CD4-positive, alpha-beta T cell treated with Interleukin-12 subunit alpha and Interleukin-12 subunit beta, for 1 hour (primary cell): ENCODE measurements at places on chromosomes 6 and 20.

- DNase-seq = no peak
Measured at GRCh38 chr6:39518221-39518620, 195.7 kb upstream of the KCNK16 start.

- no peak for DNase-seq
Measured at GRCh38 chr6:85127696-85128243, 322.1 kb upstream of the NT5E start.

DNA sequence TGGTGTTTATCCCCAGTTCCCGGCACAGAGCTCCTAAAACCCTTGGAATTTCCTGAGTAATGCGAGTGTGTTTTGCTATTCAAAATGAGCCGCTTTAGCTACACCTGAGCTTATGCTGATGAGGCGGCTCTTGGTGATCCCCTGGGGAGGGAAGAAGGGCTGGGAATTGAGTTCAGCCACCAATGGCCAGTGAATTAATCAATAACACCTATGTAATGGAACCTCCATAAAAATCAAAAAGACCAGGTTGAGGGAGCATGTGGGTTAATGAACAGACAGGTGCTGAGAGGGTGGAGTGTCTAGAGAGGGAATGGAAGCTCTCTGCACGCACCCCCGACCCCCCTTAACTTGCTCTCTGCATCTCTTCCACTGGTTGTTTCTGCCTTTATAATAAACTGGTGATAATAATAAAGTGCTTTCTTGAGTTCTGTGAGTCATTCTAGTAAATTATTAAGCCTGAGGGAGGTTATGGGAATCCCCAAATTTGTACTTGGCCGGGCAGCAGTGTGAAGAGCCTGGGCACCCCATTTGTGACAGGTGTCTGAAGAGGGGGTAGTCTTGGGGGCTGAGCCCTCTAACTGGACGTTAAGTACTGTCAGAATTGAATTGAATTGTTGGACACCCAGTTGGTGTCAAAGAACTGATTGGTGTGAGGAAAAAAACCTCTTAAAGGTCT, 24.6 kb upstream of the SERPINB1 start:
- DNase-seq = no peak

DNA sequence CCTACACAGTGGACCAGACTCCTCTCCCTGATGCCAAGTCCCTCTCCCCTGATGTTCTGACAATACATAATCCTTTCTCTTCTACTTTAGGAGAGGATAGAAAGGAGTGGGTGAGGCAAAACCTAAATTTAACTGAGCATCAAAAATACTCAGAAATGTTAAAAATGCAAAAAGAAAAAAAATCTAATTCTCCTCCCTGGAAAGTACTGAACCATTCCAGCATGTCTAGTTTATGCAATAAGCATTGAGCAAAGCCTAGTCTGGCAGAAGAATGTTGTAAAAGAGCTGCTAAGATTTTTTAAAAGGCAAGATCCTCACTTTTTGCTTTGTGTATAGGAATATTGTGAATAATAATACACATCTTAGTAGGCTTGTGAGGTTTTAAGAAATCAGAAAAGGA, 116.6 kb upstream of the STXBP5 start:
- no peak for DNase-seq

GRCh38 chr6:42984924-42985475, 630 bp downstream of the PPP2R5D start:
- DNase-seq = peak; percentile 15

GRCh38 chr6:101281266-101281665, 112.2 kb upstream of the GRIK2 start:
- no peak for DNase-seq

- peak; percentile 23 for DNase-seq
Measured at GRCh38 chr20:49297605-49298530, 20.0 kb upstream of the ZNFX1 start.

DNA sequence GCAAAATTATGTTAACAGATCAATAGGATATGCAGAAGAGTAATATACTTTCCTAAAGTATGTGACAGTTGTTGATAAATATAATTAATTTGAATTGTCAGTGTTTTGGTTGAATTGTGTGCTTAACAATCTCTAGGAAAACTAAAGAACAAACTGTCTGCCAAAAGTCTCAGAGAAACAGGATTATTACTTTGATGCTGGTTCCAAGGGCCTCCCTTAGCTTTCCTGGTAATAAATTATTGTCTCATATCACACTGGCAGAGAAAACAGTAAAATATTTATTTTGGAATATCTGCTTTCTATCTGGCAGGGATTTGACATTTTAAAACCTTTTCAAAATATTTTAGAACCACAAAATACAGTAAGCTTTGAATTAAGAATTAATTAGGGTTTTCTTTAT, 40.1 kb upstream of the CARMIL1 start:
- DNase-seq = no peak

- no peak for DNase-seq
Measured at GRCh38 chr20:47428164-47428563, 71.7 kb upstream of the ZMYND8 start.

DNA sequence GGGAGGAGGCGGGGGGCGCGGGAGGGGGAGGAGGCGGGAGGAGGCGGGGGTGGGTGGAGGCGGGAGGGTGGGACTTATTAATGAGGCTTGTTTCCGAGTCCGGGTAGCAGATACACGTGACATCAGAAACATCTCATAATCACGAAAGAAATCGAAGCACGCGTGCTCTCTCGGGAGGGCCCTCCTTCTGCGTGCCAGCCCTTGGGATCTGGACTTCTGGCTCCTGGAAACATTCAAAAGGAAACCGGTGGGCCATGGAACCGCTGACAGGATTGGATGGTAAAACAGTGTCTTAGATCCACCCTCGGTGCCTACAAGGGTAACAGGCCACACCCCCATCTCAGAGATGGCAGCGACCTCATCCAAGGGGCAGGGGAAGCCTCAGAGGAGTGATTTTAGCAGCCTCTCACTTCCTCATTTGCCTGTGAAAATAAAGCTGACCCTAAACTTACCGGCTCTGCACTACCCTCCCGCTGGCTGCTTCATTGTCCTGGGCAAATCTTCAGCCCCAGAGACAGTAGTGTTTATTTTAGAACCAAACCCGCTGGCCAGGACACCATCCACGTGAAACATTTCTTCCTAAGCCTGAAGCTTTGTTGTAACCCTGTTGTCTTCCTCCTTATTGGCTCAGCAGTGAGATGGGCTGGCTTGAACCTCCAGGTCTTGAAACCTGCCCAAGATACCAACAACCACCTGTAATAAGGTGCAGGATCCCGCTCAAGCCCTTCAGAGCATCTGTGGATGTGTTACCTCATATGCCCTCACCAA, 97.5 kb downstream of the PSMG4 start:
- DNase-seq = peak; percentile 71

DNA sequence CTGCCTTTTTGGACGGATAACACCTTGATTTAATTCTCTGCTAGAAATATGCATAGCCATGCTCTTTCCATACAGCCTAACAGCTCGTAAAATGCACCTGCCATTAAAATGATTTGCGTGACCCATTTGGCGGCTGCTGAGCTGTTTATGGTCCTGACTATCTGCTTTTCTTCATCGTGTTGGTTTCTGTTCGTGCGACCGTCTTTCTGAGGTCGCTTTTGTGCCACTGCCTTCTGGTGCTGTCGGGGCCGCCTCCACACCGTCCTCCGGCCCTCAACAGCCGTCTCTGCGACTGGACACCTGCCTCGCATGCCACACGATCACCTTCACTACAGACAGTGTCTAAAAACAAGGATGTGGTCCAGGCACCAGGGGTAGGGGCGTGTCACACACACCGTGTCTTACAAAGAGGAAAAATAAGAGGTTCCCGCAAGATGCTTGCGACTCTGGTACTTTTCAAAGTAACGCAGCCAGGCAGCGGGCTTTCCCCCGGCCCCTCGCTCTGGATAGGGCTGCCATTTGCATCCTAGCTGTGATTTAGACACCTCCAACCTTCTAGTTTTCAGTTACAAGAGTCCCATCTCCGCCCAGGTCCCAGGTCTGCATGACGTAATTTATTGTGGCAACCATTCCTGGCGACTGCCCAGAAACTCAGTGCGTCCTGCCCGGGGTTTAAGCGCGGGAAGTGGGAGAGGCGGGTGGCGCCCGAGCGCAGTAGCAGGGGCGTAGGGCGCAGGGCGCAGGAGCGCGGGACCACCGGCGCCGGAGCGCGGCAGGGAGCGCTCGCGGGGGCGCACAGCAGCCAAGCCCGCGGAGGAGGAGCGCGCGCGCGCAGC, at the start of gene STMND1:
TSS of gene STMND1 (plus strand) at position 629 of the 836 bp plus-strand sequence. CDS start 208 bp downstream, outside the sequence.
- no peak for DNase-seq

GRCh38 chr6:129645106-129645829, 64.7 kb downstream of the ARHGAP18 start:
- no peak for DNase-seq

DNA sequence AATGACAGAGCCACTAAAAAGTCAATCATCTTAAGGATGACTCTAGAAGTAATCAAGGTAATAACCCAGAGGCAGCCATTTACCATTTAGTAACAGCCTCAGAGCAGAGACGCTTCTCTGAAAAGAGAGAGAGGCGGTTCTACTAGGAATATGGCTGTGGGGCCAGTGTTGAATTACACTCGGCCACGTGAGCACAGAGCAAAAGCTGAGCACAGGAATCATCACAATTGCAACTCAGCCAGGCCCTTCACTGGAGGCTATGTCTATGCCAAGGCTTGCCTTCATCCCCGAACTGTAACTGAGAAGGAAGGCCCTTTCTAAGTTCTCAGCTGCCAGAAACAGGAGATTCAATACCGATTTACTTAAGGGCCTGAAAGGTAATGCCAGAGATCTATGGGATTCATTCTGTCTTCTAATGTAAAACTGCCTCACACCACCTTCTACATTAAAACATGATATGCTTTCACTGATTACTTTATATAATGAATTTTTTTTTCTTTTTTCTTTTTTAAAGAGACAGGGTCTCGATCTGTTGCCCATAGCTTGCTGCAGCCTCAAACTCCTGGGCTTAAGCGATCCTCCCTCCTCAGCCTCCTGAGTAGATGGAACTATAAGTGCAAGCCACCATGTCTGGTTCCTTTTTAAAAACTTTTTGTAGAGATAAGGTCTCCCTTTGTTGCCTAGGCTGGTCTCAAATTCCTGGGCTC, 67.6 kb downstream of the NUDT3 start:
- DNase-seq = no peak

DNA sequence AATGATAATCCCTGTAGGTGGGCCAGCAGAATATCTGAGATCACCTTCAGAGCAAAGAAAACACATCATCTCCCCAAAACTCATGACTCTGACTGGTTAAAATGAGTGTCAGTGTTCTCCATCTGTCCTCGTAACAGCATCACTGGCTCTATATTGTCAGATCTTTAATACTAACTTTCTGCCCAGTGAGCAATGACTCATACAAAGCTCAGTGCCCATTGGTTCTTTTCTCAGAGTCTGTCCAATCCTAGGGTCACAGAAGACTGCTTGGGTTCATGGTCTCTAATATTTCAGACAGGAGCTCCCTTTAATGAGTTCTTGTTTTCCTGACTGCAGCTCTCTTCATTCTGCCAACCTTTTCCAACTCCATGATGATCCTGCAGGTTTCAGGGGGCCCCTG, 36.4 kb downstream of the HLA-DPB1 start:
- DNase-seq = peak; percentile 67

- DNase-seq = no peak
Measured at GRCh38 chr6:10098756-10099528, 315.9 kb downstream of the TFAP2A start.

GRCh38 chr20:24066076-24066700, 77.6 kb upstream of the GGTLC1 start:
- DNase-seq = peak; percentile 11

DNA sequence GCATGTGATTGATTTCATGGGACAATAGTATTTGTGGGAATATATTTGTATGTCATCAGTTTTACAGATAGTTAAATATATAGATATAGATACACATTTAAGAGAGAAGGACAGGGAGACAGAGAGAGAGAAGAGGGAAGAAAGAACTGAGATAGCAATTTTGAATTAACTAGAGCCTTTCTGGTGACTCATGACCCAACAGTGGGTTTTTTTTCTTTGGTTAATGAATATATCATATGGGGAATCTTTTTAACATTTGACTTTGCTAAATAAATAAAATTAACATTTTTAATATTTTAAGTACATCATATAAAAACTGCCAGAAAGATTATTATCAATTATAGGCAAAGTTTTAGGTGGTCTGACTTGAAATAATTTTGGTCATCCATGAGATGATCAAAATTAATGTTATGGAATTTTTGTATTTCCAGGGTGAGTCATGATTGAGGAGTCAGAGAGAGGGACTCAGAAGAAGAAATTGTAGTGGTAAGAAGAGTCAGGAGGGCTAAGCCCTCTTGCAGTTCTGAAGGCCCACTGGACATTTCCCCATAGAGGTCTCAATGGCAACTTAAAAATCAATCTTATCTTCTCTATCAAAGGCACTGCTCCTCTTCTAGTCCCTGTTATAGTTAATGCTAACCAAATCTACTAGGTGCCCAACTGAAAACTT, 508.1 kb upstream of the MAP3K7 start:
- DNase-seq = no peak

GRCh38 chr20:13142143-13142542, 78.9 kb upstream of the ISM1 start:
- no peak for DNase-seq

- no peak for DNase-seq
Measured at GRCh38 chr6:16374016-16374415, 135.6 kb downstream of the GMPR start.

DNA sequence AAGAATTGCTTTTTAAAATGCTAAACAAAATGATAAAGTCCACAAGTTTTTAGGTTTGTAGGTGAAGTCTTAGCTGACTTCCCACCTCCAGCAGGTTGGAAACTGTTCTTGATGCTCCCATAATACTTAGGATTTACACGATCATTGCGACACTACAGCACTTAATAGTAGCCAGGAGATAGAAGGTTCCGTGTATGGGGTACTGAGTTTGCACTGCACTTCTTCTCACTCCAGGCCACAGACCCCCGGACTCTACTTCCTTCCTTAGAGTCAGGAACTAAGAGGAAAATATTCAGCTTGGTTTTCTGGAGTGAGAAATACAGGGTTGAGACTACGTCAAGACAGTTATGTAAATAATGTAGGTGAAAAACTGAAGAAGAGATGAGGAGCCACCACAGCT, 56.1 kb upstream of the SGK1 start:
- no peak for DNase-seq

- no peak for DNase-seq
Measured at GRCh38 chr6:5521322-5521721, 260.0 kb downstream of the FARS2 start.

- DNase-seq = no peak
Measured at GRCh38 chr6:27138406-27138805, 109.1 kb upstream of the PRSS16 start.

DNA sequence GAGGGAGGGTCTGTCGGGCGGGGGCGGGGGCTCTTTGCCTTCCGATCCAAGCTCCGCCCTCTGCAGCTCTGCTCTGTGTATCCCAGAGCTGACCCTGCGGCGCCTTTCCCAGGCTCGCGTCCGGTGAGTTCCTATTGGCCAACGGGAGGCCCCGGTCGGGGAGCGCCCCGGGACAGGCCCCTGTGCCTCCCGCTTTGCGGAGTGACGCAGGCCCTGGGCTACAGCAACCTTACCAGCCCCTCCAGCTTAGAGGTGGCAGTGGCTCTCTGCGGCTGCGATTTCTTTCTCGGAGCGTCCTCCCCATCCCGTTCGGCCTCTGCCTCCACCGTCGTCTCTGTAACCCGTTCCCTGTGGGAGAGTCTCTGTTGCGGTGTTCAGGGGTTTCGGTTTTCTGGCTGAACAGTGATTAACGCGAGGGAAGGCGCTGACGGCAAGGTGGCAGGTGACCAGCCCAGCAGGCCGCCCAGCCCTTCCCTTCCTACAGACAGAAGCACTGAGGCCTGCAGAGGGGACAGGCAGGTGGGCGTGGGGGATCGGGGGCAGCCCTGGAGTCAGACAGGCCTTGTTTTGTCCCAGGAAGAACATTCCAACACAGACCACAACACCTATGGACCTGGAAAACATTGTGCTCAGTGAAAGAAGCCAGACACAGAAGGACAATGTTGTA, 18.1 kb upstream of the CEBPB start:
- DNase-seq = no peak
